ENCODE measurements at places on chromosomes 2 and 18.

DNA sequence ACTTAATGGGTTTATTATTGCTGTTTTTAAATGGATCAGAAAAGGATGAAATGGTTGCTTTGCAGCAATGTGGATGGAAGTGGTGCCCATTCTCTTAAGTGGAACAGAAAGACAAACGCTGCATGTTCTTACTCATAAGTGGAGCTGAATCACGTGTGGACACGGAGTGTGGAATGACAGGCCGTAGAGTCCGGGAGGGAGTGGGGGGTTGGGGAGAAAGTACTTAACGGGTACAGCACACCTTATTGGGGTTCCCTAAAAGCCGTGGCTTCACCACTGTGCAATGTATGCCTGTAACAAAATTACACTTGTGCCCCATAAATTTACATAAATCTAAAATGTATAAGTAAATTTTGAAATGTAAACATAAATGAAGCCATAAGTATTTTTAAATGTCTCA lies 64.0 kb upstream of the CTDP1 start:
- no peak for DNase-seq

DNA sequence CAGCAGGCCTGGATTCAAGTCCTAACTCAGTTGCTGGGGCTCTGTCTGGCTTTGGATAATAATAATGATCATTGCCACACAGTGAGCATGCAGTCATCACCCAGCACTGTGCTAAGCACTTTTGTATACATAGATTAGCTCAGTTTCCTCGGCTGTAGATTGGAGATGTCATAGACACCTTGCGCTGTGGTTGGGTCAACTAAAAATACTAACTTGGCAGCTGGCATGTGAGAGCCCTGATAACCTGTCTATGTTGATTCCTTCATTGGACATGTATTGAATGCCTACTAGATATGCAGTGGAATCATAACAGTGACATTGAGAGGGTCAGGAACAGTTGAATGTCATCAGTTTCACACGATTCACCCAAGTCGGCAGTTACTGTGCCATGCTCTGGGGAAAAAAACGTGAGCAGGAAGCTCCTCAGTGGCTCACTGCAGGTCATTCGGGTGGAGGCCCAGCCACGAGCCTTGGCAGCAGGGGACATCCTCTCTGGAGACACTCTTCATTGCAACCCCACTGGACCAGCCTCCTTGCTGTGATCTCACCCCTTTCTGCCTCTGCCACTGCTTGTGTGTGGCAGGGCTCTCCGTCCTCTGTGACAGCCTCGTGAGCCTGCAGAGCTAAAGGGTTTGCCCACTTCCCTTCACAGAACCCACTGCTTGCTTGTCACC lies 85.3 kb downstream of the NPAS2 start:
- no peak for DNase-seq

- DNase-seq: no peak
Measured at GRCh38 chr2:233092432-233093165, 32.5 kb downstream of the INPP5D start.

- no peak for DNase-seq
Measured at GRCh38 chr18:26022585-26022984, 67.8 kb downstream of the SS18 start.

GRCh38 chr2:85902496-85902895 lies 13.7 kb upstream of the ST3GAL5 start:
- DNase-seq: no peak

DNA sequence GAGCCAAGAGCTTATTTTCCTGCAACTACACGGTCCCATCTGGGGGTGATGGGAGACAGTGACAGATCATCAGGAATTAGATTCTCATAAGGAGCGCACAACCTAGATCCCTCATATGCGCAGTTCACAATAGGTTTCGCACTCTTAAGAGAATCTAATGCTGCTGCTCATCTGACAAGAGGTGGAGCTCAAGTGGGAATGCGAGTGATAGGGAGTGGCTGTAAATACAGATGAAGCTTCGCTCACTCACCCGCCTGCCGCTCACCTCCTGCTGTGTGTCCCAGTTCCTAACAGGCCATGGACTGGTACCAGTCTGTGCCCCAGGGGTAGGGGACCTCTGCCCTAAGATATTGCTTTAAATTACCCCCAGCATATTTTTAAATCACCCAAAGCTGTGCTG lies 10.8 kb downstream of the LRRFIP1 start:
- no peak for DNase-seq

DNA sequence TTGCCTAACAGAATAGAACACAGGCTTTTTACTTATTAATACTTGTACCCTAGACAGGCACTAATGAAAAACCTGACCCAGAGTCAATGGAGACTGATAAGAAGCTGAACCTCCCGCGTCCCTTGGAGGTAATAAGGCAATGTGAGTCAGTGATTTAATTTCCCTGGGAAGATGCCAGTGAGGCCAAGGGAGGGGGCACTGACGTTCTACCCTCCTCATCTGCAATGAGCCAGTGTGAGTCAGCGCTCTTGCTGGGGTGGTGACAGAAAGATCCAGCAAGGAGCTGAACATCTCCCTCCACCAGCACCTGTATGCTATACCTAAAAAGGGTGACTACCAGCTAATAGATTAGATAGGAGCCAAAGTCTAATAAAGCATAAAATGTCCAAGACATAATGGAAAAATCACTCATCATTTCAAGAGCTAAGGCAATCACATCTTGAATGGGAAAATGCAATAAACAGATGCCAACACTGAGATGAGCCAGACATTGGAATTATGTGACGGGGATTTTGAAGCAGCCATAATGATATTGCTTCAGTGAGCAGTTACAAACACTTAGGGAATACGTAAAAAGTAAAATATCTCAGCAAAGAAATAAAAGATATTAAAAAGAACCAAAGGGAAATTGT lies 116.9 kb downstream of the TPGS2 start:
- DNase-seq: no peak

DNA sequence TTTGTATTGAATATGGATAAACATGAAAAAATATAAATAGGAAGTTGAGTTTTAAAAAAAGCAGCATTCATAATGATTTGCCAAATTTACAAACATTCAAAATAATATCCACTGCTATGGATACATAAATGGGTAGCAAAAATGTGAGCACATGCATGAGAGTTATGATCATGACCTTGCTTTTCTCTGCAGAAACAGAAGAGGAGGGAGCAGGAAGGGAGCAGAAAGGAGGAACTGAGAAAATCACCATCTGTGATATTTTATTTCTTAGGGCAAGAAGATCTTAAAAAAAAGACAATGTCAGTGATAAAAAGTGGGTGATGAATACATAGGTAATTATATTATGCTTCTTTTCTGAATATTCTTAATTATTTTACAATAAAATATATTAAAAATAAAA lies 17.7 kb upstream of the CCDC93 start:
- DNase-seq: no peak

DNA sequence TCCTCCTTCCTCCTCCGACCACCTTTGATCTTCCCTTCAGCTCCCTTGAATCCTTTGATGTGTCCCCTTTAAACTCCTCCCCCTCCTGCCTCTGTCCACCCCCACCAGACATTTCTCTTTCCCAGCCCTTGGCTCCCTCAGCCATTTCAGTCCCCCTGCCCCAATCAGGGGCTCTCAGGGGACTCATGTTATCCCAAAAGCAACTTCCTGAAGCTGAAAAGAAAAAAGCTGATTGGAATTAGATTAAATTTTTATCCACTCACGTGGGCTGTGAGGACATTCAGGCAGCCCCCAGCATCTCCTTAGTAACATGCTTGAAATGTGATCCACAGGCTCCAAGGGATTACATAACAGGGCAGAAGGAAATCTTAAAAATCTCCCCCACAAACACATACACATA lies 81.3 kb downstream of the NEURL3 start:
- DNase-seq: no peak

- no peak for DNase-seq
Measured at GRCh38 chr2:179703702-179704101, 157.7 kb downstream of the ZNF385B start.

DNA sequence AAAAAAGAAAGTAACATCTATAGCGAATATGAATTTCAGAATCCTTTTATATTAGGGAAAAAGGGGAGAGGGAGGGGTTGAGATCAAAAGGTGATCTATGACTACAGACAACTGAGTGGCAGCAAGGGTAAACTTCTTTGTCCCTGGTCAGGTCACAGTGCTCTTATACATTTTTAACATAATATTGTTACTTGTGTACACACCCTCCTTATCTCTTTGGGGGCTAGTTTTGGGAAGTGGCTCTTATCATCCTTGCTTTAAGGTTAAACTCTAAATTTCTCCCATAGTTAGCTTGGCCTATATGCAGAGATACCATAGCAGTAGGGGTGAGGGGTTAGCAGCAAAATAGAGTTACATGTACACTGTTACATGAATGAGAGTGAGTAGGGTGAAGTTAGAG lies 31.6 kb upstream of the ATG16L1 start:
- no peak for DNase-seq

DNA sequence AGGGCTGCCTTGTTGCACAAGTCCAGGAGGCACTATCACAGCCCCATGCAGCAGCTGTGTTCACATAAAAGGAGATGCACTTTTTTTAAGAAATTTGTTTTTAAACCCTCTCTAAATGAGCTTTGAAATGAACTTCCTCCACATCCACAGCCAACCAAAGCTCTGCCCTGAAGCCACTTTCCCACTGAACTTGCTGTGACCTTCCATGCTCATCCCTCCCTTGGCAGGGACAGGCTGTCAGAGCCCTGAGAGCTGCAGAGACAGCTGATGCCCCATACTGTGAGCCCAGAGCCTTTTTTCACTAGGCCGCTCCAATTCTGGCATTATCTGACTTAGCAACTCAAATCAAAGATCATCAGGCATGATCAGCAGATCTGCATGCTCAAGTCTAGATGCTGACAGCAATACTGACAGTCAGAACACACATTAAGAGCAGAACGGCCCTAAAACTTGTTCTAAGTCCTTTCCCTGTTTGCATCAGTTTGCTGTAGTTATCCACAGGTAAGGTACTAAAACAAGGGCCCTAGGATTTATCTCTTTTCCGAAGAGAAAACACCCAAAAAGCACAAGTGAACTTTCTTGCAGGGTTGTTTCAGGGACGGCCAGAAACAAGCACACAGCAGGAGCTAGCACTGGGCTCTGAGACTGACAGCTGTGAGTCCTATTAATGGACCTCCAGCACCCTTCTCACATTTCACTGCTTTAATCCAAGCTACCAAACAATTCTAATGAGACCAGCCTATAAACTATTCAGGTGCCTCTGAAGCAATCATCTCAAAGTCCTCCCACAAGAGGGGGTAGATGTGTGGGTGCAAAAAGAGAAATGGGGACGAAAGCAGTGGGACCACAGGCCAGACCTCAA lies 34.9 kb downstream of the RNU4ATAC start:
- no peak for DNase-seq

DNA sequence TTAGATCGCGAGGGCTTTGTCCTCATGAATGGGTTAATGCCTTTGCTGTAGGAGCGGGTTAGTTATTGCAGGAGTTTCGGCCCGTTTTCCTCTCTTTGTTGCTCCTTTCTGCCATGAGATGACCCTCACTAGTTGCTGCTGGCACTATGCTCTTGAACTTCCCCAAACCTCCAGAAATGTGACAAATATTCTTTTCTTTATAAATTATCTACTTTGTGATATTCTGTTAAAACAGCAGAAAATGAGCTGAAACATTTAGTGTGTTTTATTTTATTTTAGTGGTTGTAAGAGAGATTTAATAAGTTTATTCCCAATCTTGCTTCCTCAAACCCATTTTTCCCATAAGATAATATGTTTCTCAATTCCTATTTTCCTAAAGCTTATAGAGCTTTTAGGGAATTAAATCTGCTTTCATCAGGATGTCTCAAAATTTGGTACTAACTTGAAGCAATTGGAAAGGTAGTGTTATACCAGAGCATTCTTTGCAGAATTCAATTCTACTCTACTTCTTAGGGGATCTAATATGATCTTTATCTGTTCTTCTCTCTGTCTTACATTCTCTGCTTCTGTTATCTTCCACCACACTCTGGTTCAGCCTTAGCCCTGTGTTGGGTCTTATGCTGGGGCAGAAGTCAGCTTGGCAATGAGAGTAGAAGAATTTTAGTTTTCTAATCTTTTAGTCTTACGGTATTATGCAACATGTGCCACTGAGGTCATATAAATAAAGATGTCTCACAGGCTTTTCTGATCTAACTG lies 23.1 kb downstream of the DDX1 start:
- DNase-seq: no peak

DNA sequence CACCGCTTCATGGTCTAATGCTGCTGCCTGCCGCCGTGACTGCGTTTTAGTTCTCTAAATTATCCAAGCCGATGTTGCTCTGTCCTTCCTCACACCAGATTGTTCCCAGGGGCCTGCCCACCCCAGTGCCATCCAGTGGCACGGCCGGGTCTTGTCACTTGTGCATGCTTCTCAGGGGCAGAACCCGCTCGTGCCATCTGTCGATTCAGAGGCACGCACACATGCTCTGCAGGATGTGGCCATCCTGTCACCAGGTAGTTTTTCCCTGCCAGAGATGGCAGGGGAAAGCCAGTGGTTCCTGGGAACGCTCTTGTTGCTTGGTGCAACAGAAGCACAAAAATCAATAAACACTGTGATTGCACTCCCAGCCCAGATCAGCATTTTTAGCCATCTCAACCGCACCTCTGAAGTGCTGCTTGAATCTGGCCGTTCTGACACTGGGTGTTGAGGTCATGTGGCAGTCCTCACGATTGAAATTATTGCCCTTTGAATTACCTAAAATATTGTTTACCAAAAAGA lies 119.6 kb upstream of the BOD1L2 start:
- no peak for DNase-seq

- no peak for DNase-seq
Measured at GRCh38 chr2:1752751-1753150, 8.4 kb upstream of the PXDN start.

GRCh38 chr2:149832324-149832723 lies 244.7 kb upstream of the MMADHC start:
- DNase-seq: no peak

DNA sequence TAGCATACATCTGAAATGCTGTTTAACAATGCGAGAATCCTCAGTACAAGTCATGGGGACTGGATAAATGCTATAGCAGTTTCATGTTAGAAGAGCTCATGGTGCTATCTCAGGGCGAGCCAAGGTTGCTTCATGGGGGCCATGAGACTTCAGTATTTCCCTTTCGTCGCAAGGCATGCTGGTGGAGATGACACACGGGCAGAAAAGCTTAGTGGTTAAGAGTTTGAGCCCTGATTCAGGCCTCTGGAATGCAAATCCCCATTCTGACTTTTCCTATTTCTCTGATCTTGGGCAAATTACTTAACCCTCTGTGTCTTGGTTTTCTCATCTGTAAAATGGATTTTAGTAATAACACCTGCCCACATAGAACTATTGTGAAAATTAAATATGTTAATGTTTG lies 57.4 kb upstream of the EPHA4 start:
- DNase-seq: no peak

DNA sequence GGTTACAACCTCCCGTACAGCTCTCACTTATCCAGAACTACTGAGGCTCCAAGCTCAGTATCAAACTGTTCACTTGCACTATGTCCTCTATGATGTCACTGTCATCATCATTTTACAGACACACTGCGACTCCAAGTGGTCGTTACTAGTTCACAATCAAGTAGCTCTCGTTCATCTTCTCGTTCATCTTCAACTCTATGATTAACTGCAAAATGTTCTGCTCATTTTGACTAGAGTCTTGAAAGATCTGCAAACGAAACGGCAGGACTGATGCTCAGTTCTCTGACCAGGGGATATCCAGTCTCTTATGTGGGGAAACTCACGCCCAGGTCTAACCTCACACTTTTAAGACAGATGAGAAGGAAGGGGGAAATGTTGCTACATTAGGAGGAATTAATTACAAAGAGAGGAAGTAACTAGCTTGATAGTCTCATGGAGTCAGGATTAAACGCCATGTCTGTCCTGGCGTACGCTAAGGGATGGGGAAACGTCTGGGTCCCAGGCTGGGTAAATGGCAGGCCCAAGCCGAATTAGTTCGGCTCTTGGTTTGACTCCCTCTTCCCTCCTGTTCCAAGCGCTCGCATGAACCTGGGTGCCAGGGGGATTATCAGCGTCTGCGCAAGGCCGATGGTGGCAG lies 794 bp upstream of the CHCHD5 start:
- no peak for DNase-seq

All from activated CD4-positive, alpha-beta T cell treated with anti-CD3 and anti-CD28 coated beads, Interleukin-2, amount 50 U/mL, for 1 hour (primary cell).